Spinal cord (tissue), 10 donors: ENCODE measurements at places on chromosomes 5 and 9. TPM values are rescaled to one million over a fixed set of nuclear protein-coding genes. Genes with fewer than 3 reads are reported as not detected.
A peak's percentile ranks its signal among the peaks of the same experiment; 100 is the strongest.

DNA sequence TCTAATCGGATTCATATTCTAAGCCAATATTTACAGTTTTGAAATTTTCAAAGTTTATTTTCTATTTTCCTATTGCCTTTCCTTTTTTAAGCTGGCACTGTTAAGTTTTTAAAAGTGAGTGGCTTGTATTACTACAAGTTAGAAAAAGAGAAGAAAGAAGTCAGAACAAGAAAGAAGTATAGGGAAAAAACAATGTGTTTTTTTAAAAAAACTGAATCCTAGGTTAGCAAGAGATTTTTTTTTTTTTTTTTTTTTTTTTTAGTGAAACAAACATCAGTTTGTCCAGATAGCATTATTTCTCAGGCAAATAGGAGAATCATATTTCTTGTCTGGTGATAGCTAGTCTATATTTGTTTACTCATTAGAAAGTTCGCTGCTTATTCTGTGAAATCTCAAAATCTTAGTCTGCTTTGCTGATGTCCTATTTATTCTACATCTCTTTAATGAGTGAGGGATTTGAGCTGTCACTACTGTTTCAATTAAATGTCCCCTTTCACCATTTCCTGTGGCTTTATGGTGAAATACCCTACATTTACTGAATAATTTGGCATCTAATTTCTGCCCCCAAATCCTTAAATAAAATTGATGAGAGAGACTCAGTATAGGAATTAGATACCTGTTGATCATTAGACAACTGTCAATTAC, 19.1 kb upstream of the LMNB1 start:
- H3K27ac ChIP-seq = no peak overlapping the region
- no peaks in the 10 kb centered on the region for H3K4me1 ChIP-seq
- no peaks in the 10 kb centered on the region for H3K36me3 ChIP-seq
- no peaks in the 10 kb centered on the region for H3K27me3 ChIP-seq
- no peak for DNase-seq
- H3K4me3 ChIP-seq = no peak overlapping the region

GRCh38 chr5:60260658-60261057, 367.1 kb upstream of the PDE4D start:
- no peak for DNase-seq
- H3K4me1 ChIP-seq = no peaks in the 10 kb centered on the region
- no peaks in the 10 kb centered on the region for H3K27me3 ChIP-seq
- no peaks in the 10 kb centered on the region for H3K36me3 ChIP-seq

DNA sequence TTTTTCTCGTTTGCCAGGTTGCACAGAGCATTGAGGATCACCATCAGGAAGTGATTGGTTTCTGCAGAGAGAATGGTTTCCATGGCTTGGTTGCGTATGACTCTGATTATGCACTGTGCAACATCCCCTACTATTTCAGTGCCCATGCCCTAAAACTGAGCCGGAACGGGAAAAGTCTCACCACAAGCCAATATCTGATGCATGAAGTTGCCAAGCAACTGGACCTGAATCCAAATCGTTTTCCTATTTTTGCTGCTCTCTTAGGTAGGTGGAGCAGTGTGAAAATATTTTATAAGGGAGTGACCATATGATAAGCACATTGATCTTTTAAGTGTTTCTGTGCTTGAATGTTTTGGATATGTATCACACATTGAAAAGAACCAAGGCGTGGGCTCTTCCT, 17.7 kb upstream of the FAM120AOS start:
- H3K36me3 ChIP-seq = peaks cover 3% of the 10 kb centered on the region
- peak; percentile 32 for DNase-seq
- no peaks in the 10 kb centered on the region for H3K27me3 ChIP-seq
- H3K27ac ChIP-seq = no peak overlapping the region

- H3K4me3 ChIP-seq = no peak overlapping the region
- H3K27me3 ChIP-seq = no peaks in the 10 kb centered on the region
- DNase-seq = no peak
- no peaks in the 10 kb centered on the region for H3K4me1 ChIP-seq
- no peaks in the 10 kb centered on the region for H3K36me3 ChIP-seq
These were observed 426.4 kb upstream of the MPDZ start for GRCh38 chr9:13705918-13706317.

- H3K4me1 ChIP-seq = no peaks in the 10 kb centered on the region
- no peaks in the 10 kb centered on the region for H3K27me3 ChIP-seq
- H3K4me3 ChIP-seq = no peak overlapping the region
- no peaks in the 10 kb centered on the region for H3K36me3 ChIP-seq
These were observed 333.7 kb downstream of the ELAVL2 start for GRCh38 chr9:23492126-23493002.

DNA sequence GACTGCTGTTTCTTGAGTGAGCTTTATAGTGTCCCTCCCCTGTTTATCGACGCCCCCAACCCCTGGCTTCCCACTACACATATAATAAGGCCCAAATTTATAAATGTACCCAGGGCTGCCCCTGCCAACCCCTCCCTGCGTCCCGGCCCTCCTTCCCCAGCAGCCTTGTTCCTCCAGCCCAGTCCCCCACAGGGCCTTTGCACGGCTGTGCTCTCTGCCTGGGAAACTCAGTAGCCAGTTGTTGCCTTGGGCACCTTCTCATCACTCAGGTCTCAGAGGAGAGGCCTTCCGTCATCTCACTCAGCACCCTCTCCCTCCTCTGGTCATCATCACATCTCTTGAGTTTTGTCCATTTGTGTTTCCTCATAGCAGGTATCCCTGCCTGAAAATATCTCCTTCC, 15.8 kb upstream of the UNC5A start:
- peaks cover 45% of the 10 kb centered on the region for H3K4me1 ChIP-seq
- H3K27ac ChIP-seq = no peak overlapping the region
- H3K27me3 ChIP-seq = peaks cover 43% of the 10 kb centered on the region

DNA sequence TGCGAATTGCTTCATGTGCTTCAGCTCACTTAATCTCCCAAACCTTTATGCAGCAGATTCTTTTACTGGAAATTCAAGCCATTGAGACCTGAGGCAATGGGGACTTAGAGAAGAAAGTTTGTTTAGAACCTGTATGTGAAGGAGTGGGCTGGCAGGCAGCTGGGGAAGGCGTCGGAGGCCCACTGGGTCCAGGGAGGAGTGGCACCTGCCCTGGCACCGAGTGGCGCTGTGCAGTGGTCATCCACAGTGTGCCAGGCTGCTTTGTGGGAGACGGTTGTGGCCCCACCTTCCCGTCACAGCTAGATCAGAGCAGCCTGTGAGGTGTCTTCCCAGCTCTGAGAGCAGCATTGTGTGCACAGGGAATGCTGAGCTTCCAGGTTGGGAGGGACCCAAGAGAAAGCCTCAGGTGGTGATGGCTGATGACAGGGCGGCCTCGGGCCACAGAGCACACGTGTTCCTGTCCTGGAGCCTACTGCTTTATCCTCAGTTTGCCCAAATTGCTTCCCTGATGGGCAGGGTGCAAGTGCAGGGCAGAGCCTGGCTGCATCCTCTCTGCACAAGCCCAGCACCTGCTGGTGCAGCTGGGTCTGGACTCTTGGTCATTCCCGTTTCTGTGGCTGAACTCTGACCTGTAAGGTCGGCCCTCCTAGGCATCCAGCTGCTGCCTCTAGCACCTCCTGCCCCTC, 175.2 kb downstream of the CACNA1B start:
- peaks cover 64% of the 10 kb centered on the region for H3K36me3 ChIP-seq
- no peak for DNase-seq
- H3K4me3 ChIP-seq = no peak overlapping the region
- no peak overlapping the region for H3K27ac ChIP-seq
- no peaks in the 10 kb centered on the region for H3K4me1 ChIP-seq

DNA sequence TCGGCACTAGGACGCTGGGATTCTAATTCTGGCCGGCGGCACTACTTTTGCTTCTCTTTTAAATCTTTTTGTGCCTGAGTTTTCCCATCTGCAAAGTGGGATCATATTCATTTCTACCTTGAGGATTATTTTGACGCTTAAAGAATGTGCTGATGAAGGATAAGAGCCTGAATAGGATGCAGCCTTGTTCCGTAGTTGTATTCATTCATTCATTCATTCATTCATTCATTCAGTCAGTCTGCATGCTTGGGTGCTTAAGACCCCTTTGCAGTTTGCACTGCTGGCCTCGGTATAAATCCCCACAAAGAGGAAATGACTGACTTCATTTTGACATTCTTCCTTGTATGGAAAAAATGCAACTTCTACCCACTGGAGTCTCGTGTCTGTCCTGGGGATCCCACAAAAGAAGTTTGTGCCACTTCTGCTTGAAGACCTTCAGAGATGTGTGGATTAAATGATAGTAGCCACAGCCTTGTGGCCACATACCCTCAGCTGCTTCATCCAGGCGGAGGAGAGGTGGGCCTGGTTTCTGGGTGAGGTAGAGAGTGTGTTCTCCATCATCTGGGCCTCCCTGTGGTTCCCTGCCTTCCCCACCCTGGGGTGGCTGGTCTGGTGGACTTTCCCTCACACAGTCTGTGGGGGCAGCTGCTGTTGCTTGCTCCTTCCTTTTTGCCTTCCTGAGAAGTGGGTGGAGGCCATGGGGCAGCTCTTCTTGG, 62.6 kb downstream of the PPARGC1B start:
- no peak overlapping the region for H3K4me3 ChIP-seq
- no peaks in the 10 kb centered on the region for H3K27me3 ChIP-seq
- no peak overlapping the region for H3K27ac ChIP-seq
- H3K4me1 ChIP-seq = peaks cover 33% of the 10 kb centered on the region

- H3K27me3 ChIP-seq = no peaks in the 10 kb centered on the region
- H3K27ac ChIP-seq = no peak overlapping the region
- no peak overlapping the region for H3K4me3 ChIP-seq
- H3K4me1 ChIP-seq = no peaks in the 10 kb centered on the region
- DNase-seq = peak; percentile 38
These were observed 87.5 kb upstream of the RANBP3L start for GRCh38 chr5:36389245-36389644.

DNA sequence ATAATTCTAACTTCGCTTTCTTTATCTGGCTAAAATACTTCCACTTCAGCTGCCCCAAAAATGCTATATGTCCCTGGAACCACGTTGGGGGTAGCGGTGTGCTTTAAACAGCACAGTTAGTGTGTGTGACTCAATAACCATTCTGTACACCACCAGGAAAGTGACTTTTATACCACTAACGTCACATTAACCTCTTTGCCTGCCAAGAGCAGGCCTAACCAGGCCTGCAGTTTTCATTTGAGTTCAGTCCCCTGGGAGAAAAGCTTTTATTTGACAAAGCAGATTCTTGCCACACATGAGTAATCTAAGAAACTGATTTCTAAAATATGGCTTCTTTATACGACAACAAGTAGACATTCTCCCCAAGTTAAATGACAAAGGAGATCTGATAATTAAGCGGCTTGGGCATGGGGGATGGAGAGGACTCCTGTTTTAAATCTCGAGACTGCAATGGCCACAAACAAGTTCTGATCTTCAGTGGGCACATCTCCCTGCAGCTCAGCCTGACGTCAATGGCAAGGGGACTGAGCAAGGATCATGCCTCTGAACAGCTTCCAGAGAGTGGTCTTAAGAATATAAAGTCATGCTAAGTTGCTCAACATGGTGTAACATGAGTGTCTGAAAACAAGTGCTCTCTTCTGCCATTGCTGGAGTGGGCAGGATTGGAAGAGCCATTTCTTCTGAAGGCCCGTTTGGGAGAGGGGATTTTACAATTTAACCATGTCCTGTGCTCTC, 91.8 kb downstream of the GLIS3 start:
- H3K4me1 ChIP-seq = peaks cover 2% of the 10 kb centered on the region
- no peaks in the 10 kb centered on the region for H3K36me3 ChIP-seq
- peak overlapping the region; percentile 42 for H3K27ac ChIP-seq
- DNase-seq = no peak

DNA sequence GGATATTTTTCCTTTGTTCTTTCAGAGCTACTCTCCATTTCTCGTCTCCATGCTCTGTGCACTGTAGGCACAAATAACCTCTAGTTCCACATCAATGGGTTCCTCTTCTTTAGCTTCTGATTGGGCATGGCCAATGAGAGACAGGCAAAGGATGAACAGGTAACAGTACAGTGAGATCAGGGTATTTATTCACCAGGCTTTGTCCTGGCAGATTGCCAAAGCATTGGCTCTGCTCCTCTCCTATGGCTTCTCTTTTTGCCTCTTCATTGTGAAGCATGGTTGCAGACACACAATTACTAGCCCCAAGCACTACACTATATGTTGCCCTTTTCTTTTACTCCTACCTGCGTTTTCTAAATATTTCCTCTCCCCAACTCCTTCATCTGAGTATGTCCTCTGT, 215.1 kb upstream of the ARRDC3 start:
- no peak for DNase-seq
- H3K4me3 ChIP-seq = no peak overlapping the region
- peaks cover 2% of the 10 kb centered on the region for H3K4me1 ChIP-seq
- no peaks in the 10 kb centered on the region for H3K27me3 ChIP-seq

- H3K36me3 ChIP-seq = no peaks in the 10 kb centered on the region
- no peak overlapping the region for H3K4me3 ChIP-seq
- H3K27me3 ChIP-seq = no peaks in the 10 kb centered on the region
- DNase-seq = peak; percentile 36
- peaks cover 3% of the 10 kb centered on the region for H3K4me1 ChIP-seq
- peak overlapping the region; percentile 84 for H3K27ac ChIP-seq
These were observed 502.7 kb downstream of the NR2F1-AS1 start for GRCh38 chr5:93078082-93079038.

DNA sequence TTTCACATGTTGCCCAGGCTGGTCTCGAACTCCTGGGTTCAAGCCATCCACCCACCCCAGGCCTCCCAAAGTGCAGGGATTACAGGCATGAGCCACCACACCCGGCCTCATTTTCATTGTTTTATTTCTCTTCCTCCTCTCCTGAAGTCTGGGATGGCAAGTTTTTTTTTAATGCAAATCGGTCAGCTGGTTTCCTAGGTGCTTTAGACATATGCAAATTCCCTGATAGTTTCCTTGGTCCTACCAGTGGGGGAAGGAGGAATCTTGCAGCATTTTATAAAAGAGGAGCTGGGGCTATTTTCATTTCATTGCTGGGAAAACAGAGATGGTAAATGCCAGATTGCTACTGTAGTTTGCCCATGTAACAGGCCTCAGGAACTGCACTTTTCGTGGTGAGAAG, 179.4 kb downstream of the ACTL7B start:
- H3K4me1 ChIP-seq = peaks cover 3% of the 10 kb centered on the region
- no peak overlapping the region for H3K4me3 ChIP-seq
- H3K27me3 ChIP-seq = no peaks in the 10 kb centered on the region
- no peak overlapping the region for H3K27ac ChIP-seq
- H3K36me3 ChIP-seq = no peaks in the 10 kb centered on the region
- DNase-seq = no peak

GRCh38 chr5:73437101-73437776, 11.3 kb downstream of the FOXD1 start:
- H3K27ac ChIP-seq = peak overlapping the region; percentile 80
- H3K36me3 ChIP-seq = no peaks in the 10 kb centered on the region
- H3K27me3 ChIP-seq = peaks cover 94% of the 10 kb centered on the region
- DNase-seq = no peak
- H3K4me3 ChIP-seq = peak overlapping the region; percentile 12

GRCh38 chr5:151005187-151005949, 15.0 kb upstream of the GPX3 start:
- no peak overlapping the region for H3K27ac ChIP-seq
- no peaks in the 10 kb centered on the region for H3K27me3 ChIP-seq
- no peaks in the 10 kb centered on the region for H3K36me3 ChIP-seq
- no peak for DNase-seq

GRCh38 chr5:38613992-38614836, 57.8 kb upstream of the LIFR start:
- H3K4me3 ChIP-seq = no peak overlapping the region
- no peaks in the 10 kb centered on the region for H3K4me1 ChIP-seq
- H3K36me3 ChIP-seq = no peaks in the 10 kb centered on the region
- DNase-seq = no peak
- H3K27ac ChIP-seq = no peak overlapping the region

CCNG1 gene
- polyA plus RNA-seq = 72.6 TPM

CDH9 gene
- 5.7 TPM for polyA plus RNA-seq

SEMA6A gene
- polyA plus RNA-seq = 120 TPM

LRRC19 gene
- polyA plus RNA-seq = 0.44 TPM

STK32A gene
- polyA plus RNA-seq = 17.9 TPM

ATP10B gene
- polyA plus RNA-seq = 3.8 TPM

NUDT12 gene
- 26.8 TPM for polyA plus RNA-seq

POU5F2 gene
- polyA plus RNA-seq = 0.03 TPM
